PC-9 (cell line): ENCODE measurements at places on chromosomes 2 and 18.
A peak's percentile ranks its signal among the peaks of the same experiment; 100 is the strongest.

DNA sequence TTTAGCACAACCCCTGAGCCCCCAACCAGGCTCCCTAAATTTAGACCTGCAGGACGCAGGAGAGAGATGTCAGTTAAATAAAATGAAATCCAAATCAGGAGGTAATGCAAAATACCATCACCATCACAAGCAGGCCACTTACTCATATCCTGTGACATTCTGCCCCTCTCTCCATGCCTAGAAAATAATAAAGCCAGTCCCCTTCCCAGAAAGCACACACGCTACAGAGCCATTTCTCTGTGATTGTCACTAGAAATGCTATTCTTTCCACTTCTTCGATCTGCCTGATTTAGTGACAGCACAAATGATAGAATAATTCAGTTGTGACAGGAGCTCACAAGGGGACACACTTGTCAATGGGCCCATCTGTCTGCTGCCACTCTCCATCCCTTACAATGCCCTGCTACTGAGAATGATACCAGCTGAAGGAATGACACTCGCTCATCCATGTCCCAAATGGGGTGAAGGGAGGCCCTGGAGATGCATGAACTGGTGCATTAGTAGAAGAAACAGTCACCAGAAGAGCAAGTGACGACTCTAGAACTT, 272.1 kb downstream of the SP3 start:
- H3K27me3 ChIP-seq: no peaks in the 10 kb centered on the region
- DNase-seq: no peak
- H3K27ac ChIP-seq: no peak overlapping the region
- H3K4me3 ChIP-seq: no peak overlapping the region

- H3K36me3 ChIP-seq: no peaks in the 10 kb centered on the region
- no peaks in the 10 kb centered on the region for H3K4me1 ChIP-seq
- no peak overlapping the region for H3K27ac ChIP-seq
- no peak for DNase-seq
- H3K27me3 ChIP-seq: no peaks in the 10 kb centered on the region
- no peak overlapping the region for H3K4me3 ChIP-seq
Measured at GRCh38 chr2:34244195-34244594, 645.1 kb upstream of the FAM98A start.

DNA sequence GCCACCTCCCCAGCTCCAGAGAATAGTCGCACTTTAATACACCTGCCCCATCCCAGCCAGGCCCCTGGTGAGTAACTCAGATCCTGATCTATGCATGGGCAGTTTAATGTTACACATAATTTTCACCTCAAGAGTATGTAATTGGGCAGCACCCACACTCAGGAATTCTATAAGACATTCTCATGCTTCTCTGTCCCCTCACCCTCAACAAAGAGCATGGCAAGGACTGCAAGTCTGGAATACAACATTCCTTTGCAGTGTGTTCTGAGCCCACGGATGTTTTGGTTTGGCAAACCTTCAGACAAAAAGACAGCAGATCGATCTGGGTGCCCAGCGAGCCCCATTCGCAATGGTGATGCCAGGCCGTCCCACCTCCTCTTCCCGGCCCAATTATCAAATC, 4.9 kb upstream of the SLC14A1 start:
- no peak overlapping the region for H3K27ac ChIP-seq
- no peaks in the 10 kb centered on the region for H3K36me3 ChIP-seq
- peaks cover 8% of the 10 kb centered on the region for H3K4me1 ChIP-seq

DNA sequence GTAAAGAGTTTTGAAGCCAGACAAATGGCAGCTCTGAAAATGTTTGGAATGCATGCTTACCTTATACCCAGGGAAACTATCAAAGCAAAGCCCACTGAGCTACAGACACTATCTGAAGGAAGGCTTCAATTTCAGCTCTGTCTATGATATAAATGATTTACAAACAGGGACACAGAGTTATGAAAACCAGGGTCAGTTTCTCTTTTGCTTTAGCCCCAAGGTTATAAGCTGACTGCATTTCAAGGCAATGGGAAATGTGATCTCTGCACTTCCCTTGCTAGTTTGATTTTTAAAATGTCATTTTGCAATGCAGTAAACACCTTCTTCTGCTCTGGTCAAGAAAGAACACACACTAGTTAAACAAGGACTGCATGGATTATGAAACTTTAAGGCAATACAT, 65.2 kb upstream of the CCDC195 start:
- H3K27ac ChIP-seq: no peak overlapping the region
- DNase-seq: no peak
- H3K27me3 ChIP-seq: no peaks in the 10 kb centered on the region
- no peak overlapping the region for H3K4me3 ChIP-seq

DNA sequence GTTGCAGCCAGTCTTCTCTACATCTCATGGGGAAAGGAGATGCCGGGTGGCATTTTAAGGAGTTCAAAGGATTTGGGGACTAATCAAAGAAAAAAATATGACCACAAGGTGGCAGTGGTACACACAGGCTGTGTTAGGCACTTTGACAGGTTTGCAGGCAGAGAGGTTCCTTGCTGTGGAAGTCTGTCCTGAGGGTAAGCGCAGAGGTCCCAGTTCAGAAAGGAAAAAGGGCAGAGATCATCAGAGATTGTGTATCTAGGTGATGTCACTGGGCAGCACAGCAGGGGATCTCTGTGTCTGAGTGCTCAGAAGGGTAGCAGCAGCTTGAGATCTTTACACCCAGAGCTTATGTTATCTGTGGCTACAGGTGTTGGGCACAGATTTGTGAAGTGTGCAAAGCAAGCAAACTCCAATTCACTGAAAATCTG, 231.4 kb downstream of the LRRTM1 start:
- H3K4me1 ChIP-seq: no peaks in the 10 kb centered on the region
- H3K36me3 ChIP-seq: no peaks in the 10 kb centered on the region
- H3K4me3 ChIP-seq: no peak overlapping the region
- no peak overlapping the region for H3K27ac ChIP-seq
- DNase-seq: peak; percentile 14
- peaks cover 13% of the 10 kb centered on the region; the same call in 1 of the 2 replicates for H3K27me3 ChIP-seq

GRCh38 chr2:111708476-111709180, 175.4 kb downstream of the ANAPC1 start:
- no peak overlapping the region for H3K4me3 ChIP-seq
- peaks cover 38% of the 10 kb centered on the region for H3K4me1 ChIP-seq
- H3K27me3 ChIP-seq: no peaks in the 10 kb centered on the region
- no peaks in the 10 kb centered on the region for H3K36me3 ChIP-seq
